ENCODE measurements at places on chromosomes 11 and 22. TPM values are rescaled to one million over a fixed set of nuclear protein-coding genes. Genes with fewer than 3 reads are reported as not detected.

APOC3 gene
- not detected for total RNA-seq

PRCP gene
- 89.6 TPM for total RNA-seq

DBX1 gene
- total RNA-seq = not detected

NELL1 gene
- not detected for total RNA-seq

ASPHD2 gene
- 3.8 TPM for total RNA-seq

C22orf15 gene
- not detected for total RNA-seq

APOBEC3C gene
- total RNA-seq = 13.8 TPM

SEC14L2 gene
- 15.1 TPM for total RNA-seq

NLRP14 gene
- total RNA-seq = not detected

OR10A2 gene
- not detected for total RNA-seq

SSTR3 gene
- not detected for total RNA-seq

RDX gene
- 104 TPM for total RNA-seq

HOATZ gene
- total RNA-seq = not detected

- no peak for DNase-seq
Observed at GRCh38 chr11:73048446-73048845, 93.7 kb downstream of the FCHSD2 start.

DNA sequence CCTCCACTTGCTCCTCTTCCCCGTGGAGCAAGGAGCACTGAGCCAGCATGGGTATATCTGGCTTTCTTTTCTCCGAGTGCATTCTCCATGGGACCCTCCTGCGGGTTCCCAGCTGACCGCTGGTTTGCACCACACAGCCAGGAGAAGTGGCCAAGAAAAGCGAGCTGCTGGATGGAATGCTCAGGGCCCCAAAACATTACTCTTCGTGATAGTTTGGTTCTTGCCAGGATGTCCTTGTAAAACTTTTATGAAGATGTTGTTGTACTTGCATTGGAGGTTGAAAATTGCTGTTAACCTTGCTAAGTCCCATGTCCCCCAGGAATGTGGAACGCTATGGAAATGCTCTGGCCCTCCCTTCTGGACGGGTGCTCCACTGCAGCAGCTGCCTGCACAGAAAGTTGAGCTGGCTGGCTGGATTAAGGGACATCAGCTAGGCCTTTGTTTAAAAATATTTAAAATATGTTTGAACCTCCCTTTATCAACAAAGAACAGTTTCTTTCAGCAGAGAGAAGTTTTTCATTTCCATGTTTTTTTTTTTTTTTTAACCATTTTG, 68.7 kb downstream of the ZNRF3 start:
- DNase-seq = peak; percentile 25

DNA sequence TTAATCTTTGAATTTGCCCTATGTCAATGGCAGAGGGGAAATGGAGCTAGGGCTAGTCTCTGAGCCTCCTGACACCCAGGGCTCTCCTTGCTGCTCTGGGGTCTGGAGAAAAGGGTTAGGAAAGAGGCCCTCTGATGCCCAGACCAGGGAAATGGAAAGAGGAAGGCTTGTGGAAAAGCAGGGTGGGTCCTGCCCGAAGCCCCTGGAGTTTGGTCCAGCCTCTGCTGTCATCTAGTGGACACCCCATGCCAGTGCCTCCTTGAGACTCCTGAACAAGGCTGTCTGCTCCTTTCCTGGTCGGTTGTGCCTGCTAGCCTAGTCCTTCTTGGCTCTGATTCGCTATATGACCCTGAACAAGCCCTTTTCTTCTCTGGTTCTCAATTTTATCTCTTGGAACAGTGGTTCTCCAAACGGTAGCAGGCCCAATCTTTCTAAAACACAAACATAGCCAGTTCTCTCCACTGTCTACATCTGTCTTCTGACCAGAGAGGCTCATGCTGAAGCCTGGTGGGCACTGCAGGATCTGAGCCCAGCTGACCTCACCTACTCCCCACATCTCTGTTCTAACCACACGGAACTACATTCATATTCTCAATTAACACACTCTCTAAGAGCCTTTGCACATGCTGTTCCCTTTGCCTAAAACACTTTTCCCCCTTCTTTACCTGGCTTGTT, 8.8 kb upstream of the PLA2G3 start:
- DNase-seq = peak; percentile 57

- DNase-seq = no peak
Observed at GRCh38 chr11:45267052-45267451, 19.1 kb downstream of the SYT13 start.

- no peak for DNase-seq
Observed at GRCh38 chr22:28366856-28367255, 312.8 kb downstream of the TTC28 start.

DNA sequence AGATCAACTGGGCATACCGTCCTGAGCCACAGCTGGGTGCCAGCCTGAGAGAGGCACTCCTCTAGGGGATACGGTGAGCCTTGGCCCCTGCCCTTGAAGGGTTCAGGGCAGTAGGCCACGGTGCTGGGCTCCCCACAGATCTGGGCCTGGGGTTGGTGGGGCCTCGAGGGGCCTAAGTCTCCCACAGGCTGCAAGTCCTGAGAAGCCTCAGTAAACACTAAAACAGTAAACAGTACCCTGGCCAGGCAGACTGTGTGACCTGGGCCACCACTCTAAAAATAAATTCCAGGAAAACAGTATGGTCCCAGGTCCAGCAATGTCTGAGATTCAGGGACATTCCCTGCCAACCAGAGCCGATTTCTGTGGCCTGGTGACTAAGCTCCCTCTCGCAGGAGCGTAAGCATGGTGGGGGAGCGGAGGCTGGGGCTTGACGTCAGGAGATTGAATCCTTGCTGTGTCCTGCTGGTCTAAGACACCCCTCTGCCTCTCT, 2.3 kb upstream of the RHOD start:
- DNase-seq = peak; percentile 95

GRCh38 chr22:27241430-27242321, 559.9 kb downstream of the MN1 start:
- DNase-seq = peak; percentile 79

- DNase-seq = no peak
Observed at GRCh38 chr11:15726221-15726746, 611.6 kb downstream of the INSC start.

DNA sequence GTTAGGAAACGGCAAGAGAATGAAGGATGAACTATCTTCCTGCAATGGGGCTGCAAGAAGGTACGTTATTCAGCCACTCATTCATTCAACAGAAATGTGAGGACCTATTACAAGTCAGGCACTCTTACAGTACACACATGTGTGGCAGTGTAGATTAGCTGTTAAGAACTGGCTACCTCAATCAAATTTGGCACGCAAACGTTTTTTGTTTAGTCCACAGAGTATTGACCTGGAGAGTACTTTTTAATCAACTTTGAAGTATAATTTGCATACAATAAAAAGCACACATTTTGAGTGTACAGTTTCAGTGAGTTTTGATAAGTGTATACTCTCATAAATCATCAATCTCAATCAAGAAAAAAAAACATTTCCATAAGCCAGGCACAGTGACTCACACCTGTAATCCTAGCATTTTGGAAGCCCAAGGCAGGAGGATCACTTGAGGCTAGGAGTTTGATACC, 24.2 kb downstream of the MRTFA start:
- peak; percentile 43 for DNase-seq

GRCh38 chr11:118052581-118053206, 24.2 kb upstream of the TMPRSS4 start:
- no peak for DNase-seq

DNA sequence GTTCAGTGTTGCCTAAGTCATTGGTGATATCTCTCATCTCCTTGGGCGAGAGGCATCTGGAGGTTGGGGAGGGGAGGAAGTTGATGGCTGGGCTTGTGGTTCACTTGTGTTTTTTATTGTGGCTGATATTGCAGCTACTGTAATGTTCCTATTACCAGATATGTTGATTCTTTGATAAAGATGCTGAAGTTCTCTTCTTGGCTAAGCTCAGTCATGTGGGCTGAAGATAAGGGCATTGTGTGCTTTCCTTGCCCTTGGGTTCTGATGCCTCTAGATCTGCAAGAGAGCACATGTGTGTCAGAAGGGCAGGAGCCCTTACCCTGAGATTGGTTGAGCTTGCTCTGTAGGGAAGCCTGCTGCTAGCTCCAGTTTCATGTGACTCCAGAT, 12.0 kb downstream of the STX3 start:
- no peak for DNase-seq

GRCh38 chr22:49348631-49349030, 479.0 kb downstream of the BRD1 start:
- no peak for DNase-seq

- no peak for DNase-seq
Observed at GRCh38 chr11:17604915-17605233, 57.8 kb downstream of the OTOG start.

DNA sequence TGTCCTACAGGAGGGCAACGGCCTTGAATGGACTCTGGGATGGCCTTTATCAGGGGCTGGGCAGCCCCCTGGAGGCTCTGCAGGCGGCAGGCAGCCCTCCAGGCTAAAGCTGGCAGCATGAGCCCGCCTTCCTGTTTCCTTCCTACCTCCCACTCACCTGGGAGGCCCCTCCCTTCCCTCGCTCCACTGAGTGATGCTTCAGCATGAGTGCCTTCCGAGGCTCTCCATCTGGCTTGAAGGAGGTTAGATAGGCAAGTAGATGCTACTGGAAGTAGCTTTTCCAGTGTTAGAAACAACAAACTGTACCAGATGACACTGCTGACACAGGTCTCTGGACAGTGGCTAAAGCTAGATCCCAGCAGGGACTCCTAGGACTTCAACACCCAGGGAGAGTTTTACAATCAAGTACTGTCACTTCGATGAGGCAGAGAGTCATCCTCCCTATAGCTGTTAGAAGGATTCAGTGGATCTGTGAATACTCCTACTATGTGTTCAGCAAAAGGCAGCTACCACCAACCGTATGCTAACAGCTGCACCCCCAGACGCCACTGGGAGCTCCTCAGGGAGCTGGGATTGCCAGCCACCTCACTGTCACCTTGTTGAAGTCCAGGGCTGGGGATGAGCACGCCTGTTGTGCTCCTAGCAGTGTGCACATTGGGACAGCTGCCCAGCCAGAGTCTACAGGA, 4.1 kb upstream of the SLC25A1 start:
- DNase-seq = no peak

DNA sequence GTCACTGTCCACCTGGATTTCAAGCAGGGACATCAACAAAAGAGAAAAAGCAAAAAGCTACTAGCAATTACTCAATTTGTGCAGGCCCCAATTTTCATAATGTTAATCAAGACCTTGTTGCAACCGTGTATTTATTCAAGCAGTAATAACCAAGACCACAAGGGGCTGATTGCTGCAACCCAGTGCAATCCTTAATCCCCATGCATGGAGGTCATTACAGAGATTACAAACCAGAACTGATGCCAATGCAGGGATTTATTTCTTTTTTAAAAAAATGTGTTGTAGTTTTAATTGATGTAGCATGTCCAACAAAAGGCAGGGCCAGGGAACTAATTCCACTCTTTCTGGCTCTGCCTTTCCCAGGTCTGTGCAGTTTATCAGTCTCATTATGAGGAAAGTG, 18.4 kb downstream of the TECTA start:
- DNase-seq = no peak

DNA sequence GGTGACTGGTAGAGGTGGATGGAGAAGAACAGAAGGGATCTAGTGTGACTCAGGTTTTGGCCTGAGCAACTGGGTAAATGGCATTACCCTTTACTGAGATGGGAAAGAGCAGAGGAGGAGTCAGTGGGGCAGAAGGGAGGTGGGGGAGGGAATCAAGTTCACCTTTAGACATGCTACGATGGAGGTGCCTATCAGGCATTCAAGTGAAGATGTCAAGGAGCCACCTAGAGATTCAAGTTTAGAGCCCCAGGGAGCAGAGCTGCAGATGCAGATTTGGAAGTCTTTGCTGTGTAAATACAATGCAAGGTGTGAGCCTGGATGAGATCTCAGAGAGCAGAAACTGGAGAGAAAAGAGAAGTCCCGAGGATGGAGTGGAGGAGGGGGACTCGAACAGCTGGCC, 979 bp upstream of the MOGAT2 start:
- no peak for DNase-seq

- no peak for DNase-seq
Observed at GRCh38 chr11:126262216-126262615, 6.5 kb downstream of the SRPRA start.

GRCh38 chr11:78451371-78452150, 33.9 kb upstream of the GAB2 start:
- DNase-seq = no peak

GRCh38 chr11:80638296-80638695, 1197.5 kb upstream of the TENM4 start:
- DNase-seq = peak; percentile 84

GRCh38 chr22:39431821-39432251, 25.0 kb upstream of the MGAT3 start:
- DNase-seq = peak; percentile 13

DNA sequence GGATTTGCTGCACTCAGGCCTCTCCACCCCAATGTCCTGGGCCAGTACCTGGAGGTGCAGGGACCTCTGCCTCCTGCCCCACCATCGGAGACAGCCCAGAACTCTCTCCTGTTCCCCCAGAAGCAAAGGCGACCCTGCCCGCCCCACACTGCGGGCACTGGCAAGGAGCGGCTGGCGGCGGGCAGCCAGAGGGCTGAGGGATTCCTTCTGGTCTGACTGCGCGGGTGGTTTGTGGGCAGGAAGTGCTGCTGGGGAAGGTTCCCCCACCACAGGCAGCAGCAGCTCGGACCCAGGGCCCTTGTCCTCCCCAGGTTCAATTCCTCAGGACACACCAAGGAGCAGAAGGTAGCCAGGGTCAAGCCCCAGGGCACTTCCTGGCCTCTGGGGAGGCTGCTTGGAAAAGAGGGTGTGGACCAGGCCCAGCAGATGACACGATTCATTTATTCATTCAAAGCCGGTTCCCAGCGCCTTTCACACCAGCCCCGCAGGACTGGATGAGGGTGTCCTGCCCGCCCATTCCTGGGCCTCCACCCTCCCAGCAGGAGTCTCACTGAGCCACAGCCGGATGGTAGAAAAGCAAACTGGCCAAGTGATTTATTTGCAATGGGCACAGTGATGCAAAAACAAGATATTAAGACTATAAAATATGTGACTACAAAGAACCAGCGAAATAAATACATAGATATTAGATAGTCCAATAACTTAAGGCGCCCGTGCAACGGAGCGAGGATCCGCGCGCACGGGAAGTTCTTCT, 1.2 kb downstream of the PHLDA2 start:
- peak; percentile 68 for DNase-seq

DNA sequence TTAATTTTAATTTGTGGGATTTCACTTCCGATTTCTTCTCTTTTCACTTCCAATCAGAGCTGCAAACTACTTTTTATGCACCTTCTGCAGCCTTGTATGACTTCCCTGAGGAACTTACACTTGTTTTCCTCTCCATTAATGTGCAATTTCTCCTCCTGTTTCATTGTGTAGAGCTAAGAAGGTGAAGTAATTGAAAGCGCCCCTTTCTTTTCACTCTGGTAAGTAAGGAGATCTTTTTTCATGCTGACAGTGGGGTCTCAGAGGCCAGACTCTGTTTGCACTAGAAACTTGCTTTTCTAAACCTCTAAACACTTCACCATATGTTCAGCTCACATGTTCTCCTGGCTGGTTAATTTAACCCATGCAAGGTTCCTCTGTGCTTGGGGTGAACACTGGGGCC, 117.0 kb downstream of the FANCF start:
- no peak for DNase-seq

GRCh38 chr11:63970902-63971301, 3.5 kb upstream of the COX8A start:
- no peak for DNase-seq
